Natural killer cell treated with Interleukin-12 subunit alpha and Interleukin-12 subunit beta and Interleukin-15 and Interleukin-18, amount 100 ng/mL, for 72 hours (primary cell): ENCODE measurements at places on chromosomes 2 and 18. TPM values are rescaled to one million over a fixed set of nuclear protein-coding genes. Genes with fewer than 3 reads are reported as not detected.

- H3K4me3 ChIP-seq = no peak overlapping the region
- no peaks in the 10 kb centered on the region for H3K36me3 ChIP-seq
- DNase-seq = no peak
- peaks cover 5% of the 10 kb centered on the region for H3K4me1 ChIP-seq
Measured at GRCh38 chr2:235054475-235054874, 102.7 kb downstream of the SH3BP4 start.

CDK15 gene
- total RNA-seq = not detected

UGT1A5 gene
- not detected for total RNA-seq

POTEI gene
- not detected for total RNA-seq

DNA sequence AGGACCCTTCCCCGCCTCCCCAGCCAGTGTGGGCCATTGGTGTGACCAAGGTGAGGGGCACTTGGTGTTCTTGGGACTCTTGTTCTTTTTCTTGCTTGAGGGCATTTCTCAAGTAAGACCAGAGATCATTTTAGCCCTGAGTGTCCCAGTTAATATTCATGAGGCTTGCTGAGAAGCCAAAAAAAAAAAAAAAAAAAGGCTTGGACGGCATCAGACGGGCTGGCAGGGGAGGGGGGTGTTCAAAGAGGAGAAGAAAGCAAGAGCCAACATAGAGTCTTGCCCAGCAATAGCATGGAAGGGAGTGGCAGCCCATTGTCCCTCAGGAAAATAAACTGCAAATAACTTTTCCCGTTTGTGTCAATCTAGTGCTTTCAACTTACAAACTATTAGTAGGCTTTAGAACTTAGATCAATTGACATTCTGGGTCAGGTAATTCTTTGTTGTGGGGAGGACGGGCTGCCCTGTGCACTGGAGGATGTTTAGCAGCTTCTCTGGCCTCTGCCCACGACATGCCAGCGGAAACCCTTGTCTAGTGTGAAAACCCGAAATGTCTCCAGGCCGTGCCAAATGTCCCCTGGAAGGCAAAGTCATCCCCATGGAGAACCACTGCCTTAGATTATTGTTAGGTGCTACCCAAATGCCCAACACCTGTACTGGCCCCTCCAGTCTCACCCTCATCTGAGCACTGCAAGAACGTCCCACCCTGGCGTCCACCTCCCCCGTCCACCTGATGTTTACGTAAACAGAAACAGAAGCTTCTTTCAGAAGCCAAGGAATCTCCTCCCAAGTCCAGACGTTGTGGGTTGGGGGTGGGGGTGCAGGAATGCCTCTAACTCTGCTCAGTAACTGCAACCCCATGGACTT, 163.4 kb downstream of the BCL2 start:
- DNase-seq = no peak
- no peaks in the 10 kb centered on the region for H3K27me3 ChIP-seq
- H3K36me3 ChIP-seq = no peaks in the 10 kb centered on the region

- H3K27me3 ChIP-seq = no peaks in the 10 kb centered on the region
- H3K27ac ChIP-seq = no peak overlapping the region
- H3K4me1 ChIP-seq = peaks cover 46% of the 10 kb centered on the region
- H3K36me3 ChIP-seq = peaks cover 22% of the 10 kb centered on the region
- DNase-seq = no peak
- H3K4me3 ChIP-seq = no peak overlapping the region
Measured at GRCh38 chr2:148006249-148007007, 14.1 kb downstream of the ORC4 start.

GRCh38 chr2:161238265-161238559, 70.0 kb upstream of the PSMD14 start:
- peaks cover 13% of the 10 kb centered on the region for H3K36me3 ChIP-seq
- DNase-seq = no peak

- H3K27me3 ChIP-seq = no peaks in the 10 kb centered on the region
- no peaks in the 10 kb centered on the region for H3K4me1 ChIP-seq
- no peak overlapping the region for H3K4me3 ChIP-seq
- H3K27ac ChIP-seq = no peak overlapping the region
- no peak for DNase-seq
Measured at GRCh38 chr18:75592527-75592926, 165.0 kb upstream of the SMIM21 start.

ALPP gene
- not detected for total RNA-seq

DNAJB2 gene
- total RNA-seq = 43.4 TPM

GRCh38 chr2:22270341-22270740, 1114.6 kb upstream of the KLHL29 start:
- H3K4me3 ChIP-seq = no peak overlapping the region
- H3K27ac ChIP-seq = no peak overlapping the region
- no peaks in the 10 kb centered on the region for H3K27me3 ChIP-seq
- H3K4me1 ChIP-seq = no peaks in the 10 kb centered on the region

GKN1 gene
- total RNA-seq = not detected

- H3K27me3 ChIP-seq = no peaks in the 10 kb centered on the region
- H3K4me3 ChIP-seq = no peak overlapping the region
- peaks cover 80% of the 10 kb centered on the region for H3K4me1 ChIP-seq
- H3K36me3 ChIP-seq = no peaks in the 10 kb centered on the region
- H3K27ac ChIP-seq = no peak overlapping the region
Measured at GRCh38 chr2:28362991-28363521, 29.6 kb upstream of the FOSL2 start.

- no peaks in the 10 kb centered on the region for H3K36me3 ChIP-seq
- H3K4me3 ChIP-seq = no peak overlapping the region
- no peak for DNase-seq
Measured at GRCh38 chr18:11983592-11983991, 2.3 kb downstream of the IMPA2 start.

DNA sequence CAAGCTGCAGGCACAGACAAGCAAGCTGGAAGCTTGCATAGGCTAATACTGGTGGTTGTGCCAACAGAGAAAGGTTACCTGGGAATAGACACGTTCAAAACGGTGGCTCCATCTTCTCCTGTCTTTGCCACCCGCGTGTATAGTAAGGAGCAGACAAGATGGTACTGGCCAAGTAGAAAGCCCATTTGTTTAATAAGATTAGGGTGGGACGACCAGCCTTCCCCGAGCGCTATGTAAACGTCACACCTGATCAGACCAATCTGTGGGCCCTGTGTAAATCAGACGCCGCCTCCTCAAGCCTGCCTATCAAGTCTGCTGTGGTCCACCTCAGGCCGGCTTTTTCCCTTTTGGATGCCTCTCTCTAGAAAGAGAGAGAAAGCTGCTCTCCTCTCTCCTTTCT, 189.2 kb downstream of the LAMA1 start:
- H3K4me1 ChIP-seq = no peaks in the 10 kb centered on the region
- DNase-seq = no peak
- no peaks in the 10 kb centered on the region for H3K36me3 ChIP-seq
- H3K27me3 ChIP-seq = no peaks in the 10 kb centered on the region

STARD6 gene
- not detected for total RNA-seq

QPCT gene
- 1.5 TPM for total RNA-seq

RPRM gene
- not detected for total RNA-seq

GRCh38 chr2:2569306-2569705, 238.2 kb upstream of the MYT1L start:
- no peaks in the 10 kb centered on the region for H3K27me3 ChIP-seq
- H3K36me3 ChIP-seq = no peaks in the 10 kb centered on the region
- H3K4me3 ChIP-seq = no peak overlapping the region
- no peaks in the 10 kb centered on the region for H3K4me1 ChIP-seq
- H3K27ac ChIP-seq = no peak overlapping the region

PGAP1 gene
- 11.6 TPM for total RNA-seq

WNT10A gene
- not detected for total RNA-seq
